ENCODE measurements at places on chromosomes 4 and X. TPM values are rescaled to one million over a fixed set of nuclear protein-coding genes. Genes with fewer than 3 reads are reported as not detected.

Gene ITGB1BP2
- 2.8 TPM for total RNA-seq

- peak; percentile 36 for DNase-seq
These were observed 733 bp downstream of the CCNA2 start for GRCh38 chr4:121822796-121823504.

GRCh38 chr4:22721204-22721603 is 28.5 kb downstream of the GBA3 start:
- DNase-seq = no peak

Gene NUDT10
- total RNA-seq = 4.1 TPM

- DNase-seq = no peak
These were observed 2.7 kb upstream of the SPON2 start for GRCh38 chr4:1174941-1175634.

DNA sequence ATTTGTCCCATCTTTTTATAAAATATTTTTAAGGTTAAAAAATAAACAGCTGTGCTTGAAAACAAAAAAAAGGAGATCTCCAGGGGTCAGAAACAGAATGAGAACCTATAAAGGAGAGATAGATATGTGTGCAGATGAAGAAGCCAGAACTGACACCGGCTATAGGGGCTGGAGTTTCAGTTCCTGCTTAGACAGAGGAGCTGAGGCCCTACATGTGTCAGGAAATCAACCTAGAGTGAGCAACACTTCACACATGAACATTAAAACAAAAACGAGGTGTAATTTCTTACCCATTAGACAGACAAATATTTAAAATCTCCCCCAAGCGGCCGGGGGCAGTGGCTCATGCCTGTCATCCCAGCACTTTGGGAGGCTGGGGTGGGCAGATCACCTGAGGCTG is 17.8 kb upstream of the HUWE1 start:
- DNase-seq = no peak

GRCh38 chr4:89299153-89299791 is 8.3 kb downstream of the GPRIN3 start:
- DNase-seq = no peak

GRCh38 chr4:155999725-156000124 is 46.1 kb upstream of the CTSO start:
- DNase-seq = peak; percentile 79

Gene DCAF4L1
- total RNA-seq = 0.44 TPM

DNA sequence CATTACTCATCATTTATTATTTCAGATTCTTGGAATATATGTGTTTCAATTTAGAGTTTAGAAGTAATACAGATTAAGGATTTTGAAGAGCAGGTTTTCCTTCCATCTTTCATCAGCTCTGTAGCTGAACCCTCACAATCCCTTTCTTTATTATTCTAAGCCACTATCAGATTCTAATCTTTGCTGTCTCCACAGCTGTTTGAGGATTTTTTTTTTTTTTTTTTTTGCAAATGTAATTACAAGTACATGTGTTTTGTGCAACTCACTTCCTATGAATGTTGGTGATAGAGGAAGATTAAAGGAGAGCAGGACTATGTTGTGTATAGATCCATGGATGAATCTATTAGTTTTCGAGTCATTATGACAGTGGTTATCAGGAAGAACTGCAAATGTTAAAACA is 87.4 kb upstream of the TENM3 start:
- no peak for DNase-seq

- DNase-seq = no peak
These were observed 150.4 kb downstream of the SOWAHB start for GRCh38 chr4:76747563-76747962.

- DNase-seq = no peak
These were observed 55.9 kb upstream of the LEF1 start for GRCh38 chr4:108224611-108225053.

- no peak for DNase-seq
These were observed 183.1 kb upstream of the GALNT7 start for GRCh38 chr4:172985552-172985951.

Gene XK
- 0.31 TPM for total RNA-seq

GRCh38 chr4:169791527-169792156 is 33.9 kb upstream of the HPF1 start:
- peak; percentile 64 for DNase-seq

GRCh38 chrX:114650351-114650750 is 66.5 kb downstream of the HTR2C start:
- no peak for DNase-seq

Gene ALB
- total RNA-seq = 0.64 TPM

DNA sequence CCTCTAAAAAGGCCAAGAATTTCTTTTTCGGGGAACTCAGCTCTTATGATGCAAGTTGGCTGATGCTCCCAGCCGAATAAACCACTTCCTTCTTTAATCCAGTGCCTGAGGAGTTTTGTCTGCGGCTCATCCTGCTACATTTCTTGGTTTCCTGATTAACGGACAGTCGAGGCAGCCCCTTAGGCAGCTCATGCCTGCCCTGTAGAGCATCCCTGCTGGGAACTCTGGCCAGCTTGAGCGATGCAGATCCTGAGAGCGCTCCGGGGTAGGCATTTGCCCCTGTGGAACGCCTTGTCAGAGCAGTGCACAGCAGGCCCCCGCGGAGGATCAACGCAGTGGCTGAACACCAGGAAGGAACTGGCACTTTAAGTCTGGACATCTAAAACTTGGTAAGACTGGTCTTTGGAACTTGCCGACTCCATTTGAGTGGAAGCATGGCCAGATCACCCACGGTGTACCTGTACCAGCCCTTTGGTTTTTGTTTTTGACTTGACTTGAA is 3.1 kb downstream of the CT45A10 start:
- no peak for DNase-seq

Gene DCTD
- 115 TPM for total RNA-seq

Gene DCAF12L1
- total RNA-seq = 1.9 TPM

- DNase-seq = no peak
These were observed 128.5 kb upstream of the CYSLTR1 start for GRCh38 chrX:78455901-78456300.

DNA sequence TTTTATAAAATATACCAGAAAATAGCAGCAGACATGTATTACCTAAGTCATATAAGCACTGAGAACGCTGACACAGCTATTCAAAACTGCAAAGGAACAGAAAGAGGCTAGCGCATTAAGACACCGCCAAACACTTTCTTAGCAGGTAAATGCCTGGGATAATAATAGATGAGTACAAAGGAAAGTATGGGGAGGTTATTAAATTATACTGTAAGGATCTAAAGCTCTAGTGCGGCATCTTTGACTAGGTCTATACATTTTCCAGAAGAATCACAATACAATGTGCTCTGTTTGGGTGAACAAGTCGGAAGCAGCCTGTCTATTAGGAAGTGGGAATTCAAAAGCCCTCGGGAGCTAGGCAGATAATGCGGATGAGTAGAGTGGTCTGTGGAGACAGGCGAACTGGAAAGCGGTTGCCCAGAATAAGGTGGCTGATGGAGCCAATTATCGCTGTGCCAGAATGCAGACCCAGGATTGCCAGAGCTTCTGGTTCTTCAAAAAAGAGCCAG is 443.6 kb upstream of the TENM3 start:
- no peak for DNase-seq

GRCh38 chrX:127572471-127572870 is 479.7 kb downstream of the ACTRT1 start:
- DNase-seq = no peak

Measured in endothelial cell (in vitro differentiated cells).